ENCODE measurements at places on chromosomes 12 and 14.

GRCh38 chr12:21546716-21547115 is 20.6 kb downstream of the SPX start:
- no peak for DNase-seq

DNA sequence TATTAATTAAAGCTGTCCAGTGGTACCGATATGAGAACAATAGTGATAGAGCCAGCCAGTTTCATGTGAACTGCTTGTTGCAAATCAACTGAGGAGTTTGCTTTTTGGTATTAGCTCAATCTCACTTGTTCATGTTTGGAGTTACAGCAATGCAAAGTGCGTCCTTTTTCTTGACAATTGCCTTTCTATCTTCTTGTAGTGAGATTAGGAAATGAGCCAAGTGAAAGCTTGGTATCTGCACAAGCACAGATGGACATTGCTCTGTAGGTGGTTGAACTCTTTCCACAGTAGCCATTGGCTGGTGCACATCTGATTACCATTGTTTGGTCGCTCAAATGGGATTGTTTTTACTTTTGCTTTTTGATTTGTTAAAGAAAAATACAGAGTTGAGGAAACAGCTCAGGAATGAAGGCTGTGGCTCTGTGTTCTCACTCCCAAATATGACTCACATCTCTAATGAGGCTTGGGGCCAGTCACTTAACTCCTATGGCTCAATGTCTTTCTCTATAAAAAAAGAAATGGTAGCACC is 241.4 kb downstream of the BMP4 start:
- no peak for DNase-seq

DNA sequence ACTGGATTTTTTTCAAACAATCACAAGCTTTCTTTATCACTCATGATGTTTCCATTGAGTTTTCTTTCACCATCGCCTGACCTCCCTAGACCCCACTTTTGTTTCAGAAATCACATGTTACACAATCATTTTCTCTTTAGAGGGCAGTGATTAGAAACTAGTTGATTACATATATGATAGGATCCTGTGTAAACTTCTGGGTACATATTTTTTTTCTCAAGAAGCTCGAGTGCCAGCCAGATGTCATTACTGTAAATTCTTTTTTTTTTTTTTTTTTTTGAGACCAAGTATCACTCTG is 62.4 kb upstream of the PSMA6 start:
- DNase-seq, result no peak

DNA sequence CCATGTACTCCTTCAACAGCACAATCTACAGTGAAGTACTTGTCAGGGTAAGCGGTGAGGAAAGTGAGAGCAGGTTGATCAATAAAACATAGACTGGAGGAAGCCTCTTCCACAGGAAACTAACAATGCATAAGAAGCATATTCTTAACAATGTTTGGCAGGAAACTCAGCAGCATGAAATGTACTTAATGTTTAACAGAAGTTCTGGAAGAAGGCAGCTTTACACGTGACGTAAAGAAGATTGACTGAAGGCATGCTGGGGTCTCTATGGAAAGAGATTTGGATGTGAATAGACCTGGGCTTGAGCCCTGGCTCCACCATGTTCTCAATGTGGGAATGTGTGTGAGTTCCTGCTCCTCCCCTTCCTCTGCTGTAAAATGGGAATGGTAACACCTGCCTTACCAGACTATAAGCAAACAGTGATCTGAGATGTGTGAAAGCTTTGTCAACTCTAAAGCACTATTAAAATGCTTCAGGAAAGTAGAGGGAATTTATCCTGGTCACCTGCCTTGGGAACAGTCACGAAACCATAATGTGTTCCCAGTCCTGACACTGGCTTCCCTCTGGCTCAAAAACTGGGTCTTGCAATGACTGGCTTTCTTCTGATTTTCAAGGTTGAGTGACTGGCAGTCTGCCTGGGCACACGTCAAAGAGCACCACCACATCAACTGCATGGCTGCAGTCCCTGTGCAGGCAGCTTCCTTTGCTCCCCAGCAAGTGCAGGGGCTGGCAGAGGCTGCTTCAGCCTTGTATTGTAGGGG is 384.6 kb downstream of the APAF1 start:
- no peak for DNase-seq
